Head of caudate nucleus (tissue), 42 donors: ENCODE measurements at places on chromosomes 12 and 14.
A peak's percentile ranks its signal among the peaks of the same experiment; 100 is the strongest.

GRCh38 chr14:64965356-64966000, 6.7 kb downstream of the RAB15 start:
- DNase-seq, result peak; percentile 74

GRCh38 chr12:12718853-12719252, 1.7 kb downstream of the CDKN1B start:
- no peak for DNase-seq

DNA sequence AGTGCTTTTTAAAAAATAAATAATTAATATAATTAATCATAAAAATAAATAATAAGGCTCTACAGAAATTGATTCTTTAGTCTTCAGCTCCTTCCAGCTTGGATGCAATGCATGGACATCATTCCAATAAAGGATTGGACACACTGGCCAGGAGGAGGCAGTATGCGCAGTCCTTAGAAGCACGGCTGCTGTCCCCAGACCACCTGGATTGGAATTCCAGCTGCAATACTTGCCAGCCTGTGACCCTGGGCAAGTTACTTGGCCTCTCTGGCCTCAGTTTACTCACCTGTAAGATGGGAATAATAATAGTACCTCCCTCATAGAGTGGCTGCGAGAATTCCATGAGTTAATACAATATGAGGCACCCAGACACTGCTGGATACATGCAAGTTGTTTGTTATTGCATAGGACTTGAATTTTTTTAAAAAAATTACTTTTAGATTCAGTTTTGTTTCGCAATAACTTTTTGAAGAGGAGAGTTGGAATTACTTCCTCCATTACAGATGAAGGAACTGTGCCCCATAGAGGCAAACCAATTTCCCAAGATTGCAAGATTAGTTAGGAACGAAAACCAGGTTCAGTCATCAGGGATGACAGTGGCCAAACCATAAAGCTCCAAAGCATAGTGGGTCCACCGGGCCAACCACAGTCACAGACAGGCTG, 12.2 kb downstream of the RPH3A start:
- DNase-seq, result no peak

- no peak for DNase-seq
Observed at GRCh38 chr12:75294797-75295196, 35.3 kb downstream of the CAPS2 start.

DNA sequence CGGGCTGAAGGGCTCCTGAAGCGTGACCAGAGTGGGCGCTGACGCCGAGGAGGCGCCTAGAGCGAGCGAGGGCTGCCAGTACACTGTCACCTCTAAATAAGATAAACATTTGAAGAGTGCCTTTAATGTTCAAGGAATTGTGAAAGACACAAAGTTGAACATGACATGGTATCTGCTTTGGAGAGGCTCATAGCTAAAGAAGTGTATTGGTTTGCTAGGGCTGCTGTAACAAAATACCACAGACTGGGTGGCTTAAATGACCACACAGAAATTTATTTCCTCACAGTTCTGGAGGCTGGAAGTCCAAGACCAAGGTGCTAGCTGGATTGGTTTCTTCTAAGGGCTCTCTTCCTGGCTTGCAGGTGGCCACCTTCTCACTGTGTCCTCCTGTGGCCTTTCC, 33.7 kb upstream of the NUBPL start:
- DNase-seq, result no peak

- no peak for DNase-seq
Observed at GRCh38 chr14:94009767-94010166, 12.7 kb downstream of the CCDC197 start.

DNA sequence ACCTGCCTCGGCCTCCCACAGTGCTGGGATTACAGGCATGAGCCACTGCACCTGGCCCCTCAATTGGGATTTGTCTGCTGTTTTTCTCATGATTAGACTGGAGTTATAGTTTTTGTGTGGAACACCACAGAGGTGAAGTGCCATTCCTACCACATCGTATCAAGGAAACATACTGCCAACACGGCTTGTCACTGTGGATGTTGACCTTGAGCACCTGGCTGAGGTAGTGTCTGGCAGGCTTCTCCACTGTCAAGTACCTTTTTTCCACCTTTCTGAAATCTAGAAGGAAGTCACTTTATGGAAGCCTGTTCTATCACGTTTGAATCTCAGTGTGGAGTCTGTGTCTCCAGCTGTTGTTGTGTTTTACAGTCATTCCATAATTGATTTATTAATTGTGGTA, 21.4 kb upstream of the SEL1L start:
- DNase-seq, result no peak

- no peak for DNase-seq
Observed at GRCh38 chr12:88339254-88339949, 197.3 kb downstream of the TMTC3 start.

GRCh38 chr12:117011988-117012805, 87.0 kb downstream of the TESC start:
- no peak for DNase-seq

DNA sequence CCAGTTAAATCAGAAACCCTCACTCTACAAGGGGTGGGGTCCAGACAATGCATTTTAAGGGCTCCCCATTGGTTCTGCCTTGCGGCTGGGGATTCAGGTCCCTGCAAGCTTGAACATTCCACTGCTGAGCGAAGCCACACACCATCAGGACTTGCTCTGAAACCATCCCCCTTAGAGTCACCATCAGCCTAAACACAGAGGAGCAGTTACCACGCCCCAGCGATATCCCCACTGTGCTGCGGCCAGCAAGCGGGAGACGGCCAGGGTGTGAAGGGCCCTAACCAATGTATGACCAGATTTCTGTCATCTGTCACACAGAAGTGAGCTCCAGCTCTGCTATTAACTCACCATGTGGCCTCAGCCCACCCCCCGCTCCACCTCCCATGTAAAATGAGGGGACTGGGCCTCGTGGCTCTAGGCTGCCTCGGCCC, 29.7 kb downstream of the CCDC88C start:
- DNase-seq, result no peak

DNA sequence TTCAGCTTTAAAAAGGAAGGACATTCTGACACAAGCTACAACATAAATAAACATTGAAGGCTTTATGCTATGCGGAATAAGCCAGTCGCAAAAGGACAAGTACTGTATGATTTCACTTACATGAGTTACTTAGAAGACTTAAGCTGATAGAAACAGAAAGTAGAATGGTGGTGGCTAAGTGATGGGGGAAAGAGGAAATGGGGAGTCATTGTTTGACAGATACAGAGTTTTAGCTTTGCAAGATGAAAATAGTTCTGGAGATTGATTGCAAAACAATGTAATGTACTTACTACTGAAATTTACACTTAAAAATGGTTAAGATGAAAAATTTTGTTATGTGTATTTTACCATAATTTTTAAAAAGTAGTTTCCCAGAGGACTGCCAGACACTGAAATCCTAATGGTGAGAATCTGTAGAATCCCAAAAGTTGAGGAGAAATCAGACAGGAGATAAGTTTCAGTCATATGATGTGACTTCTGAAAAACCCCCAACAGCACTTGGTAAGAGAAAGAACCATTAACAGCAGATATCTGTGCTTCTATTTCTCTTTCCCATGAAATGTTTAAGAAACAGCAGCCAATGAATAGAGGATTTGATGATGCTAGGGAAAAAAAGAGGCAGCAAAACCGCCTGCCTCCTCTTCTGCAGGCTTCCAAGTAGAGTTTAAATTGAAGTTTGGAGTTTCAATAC, 16.6 kb upstream of the CLEC2A start:
- no peak for DNase-seq

- DNase-seq, result no peak
Observed at GRCh38 chr14:23286902-23287479, 1.1 kb upstream of the HOMEZ start.

GRCh38 chr12:5430641-5431603, 986 bp upstream of the NTF3 start:
- DNase-seq, result no peak

DNA sequence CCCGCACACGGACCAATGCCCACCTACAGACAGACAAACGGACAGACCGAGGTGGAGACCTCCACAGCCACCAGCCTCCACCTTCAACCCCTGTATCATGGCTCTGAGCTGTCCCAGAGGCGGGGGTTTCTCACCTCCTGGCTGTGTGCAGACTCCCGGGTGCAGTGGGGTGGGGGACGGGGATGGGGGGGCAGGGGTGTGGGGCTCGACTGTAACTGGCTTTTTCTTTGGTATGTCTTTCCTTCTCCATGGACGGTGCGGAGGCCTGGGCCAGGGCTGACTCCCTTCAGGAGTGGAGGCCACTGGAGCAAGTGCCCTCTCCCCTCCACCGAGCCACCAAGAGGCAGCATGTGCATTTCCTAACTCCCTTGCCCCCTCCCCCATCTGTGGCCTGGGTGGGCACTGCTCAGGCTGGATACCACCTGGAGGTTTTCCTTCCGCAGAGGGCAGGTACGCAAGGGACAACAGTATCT, 122.6 kb downstream of the ESRRB start:
- no peak for DNase-seq

GRCh38 chr12:57717131-57717530, 21.4 kb downstream of the AGAP2 start:
- DNase-seq, result no peak

GRCh38 chr12:80154261-80154660, 54.9 kb downstream of the OTOGL start:
- no peak for DNase-seq

DNA sequence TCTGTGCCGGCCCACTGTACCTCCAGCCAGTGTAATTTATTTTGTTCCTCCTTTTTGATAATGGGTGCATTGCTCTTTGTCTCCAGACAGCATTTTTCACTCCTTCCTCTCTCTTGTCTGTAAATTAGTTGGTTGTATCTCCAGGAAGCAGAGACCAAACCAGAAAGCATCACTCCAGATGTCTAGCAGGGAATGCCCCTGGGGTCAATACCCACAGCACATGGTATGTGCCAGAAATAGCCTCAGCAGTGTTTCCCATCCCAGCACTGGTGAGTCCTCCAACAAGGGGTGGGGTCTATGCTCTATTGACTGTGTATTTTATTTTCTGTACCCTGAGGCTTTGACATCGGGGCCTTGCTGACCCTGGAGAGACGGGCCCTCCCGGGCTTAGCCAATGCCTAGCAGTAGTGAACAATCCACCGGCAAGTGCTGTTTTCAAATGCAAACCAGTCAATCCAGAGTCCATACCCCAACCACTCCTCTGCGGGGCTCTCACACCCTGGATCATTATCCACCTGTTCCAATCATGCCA, 50.2 kb upstream of the FZD10 start:
- no peak for DNase-seq

DNA sequence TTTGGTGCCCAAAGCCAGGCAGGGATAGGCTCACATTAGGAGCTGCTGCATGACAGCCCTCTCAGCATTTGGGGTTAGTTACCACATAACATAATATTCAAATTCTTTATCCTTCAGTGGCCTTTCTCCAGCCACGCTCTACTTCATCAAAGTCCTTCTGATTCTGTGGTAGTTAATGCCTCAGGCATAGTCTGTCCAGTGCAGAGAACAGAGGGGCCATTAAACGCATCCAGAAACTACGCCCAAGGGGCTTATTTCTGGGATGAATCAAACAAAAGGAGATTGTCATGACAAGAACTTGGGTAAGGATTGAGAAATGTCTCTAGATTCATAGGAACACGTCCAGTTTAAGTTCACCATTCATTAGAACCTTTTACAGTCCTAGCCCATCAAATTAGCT, 183.4 kb upstream of the PLXNC1 start:
- DNase-seq, result no peak

DNA sequence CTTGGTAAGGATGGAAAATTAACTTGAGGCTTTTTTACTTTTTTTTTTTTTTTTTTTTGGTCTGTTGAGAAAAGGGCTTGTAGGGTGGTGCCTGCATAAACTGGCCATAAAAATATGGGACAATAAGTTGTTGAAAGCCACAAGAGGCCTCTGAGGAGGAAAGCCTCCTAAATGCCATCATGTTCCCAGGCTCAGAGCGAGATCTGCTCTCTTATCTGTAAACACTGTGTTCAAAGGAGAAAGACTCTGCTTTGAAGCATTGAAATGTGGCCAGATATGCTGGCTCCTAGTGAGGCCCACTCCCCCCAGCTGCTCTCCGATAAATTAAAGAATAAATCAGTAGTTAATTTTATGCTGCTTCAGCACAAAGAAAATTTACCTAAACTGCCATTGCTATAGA, 504.9 kb downstream of the DIO2 start:
- no peak for DNase-seq

GRCh38 chr12:72035625-72036024, 97.0 kb downstream of the TPH2 start:
- no peak for DNase-seq

- no peak for DNase-seq
Observed at GRCh38 chr12:33609910-33610309, 170.3 kb upstream of the SYT10 start.

- no peak for DNase-seq
Observed at GRCh38 chr12:9796346-9796745, 30.9 kb upstream of the KLRF1 start.

- DNase-seq, result no peak
Observed at GRCh38 chr14:100107236-100107635, 42.0 kb downstream of the EVL start.

DNA sequence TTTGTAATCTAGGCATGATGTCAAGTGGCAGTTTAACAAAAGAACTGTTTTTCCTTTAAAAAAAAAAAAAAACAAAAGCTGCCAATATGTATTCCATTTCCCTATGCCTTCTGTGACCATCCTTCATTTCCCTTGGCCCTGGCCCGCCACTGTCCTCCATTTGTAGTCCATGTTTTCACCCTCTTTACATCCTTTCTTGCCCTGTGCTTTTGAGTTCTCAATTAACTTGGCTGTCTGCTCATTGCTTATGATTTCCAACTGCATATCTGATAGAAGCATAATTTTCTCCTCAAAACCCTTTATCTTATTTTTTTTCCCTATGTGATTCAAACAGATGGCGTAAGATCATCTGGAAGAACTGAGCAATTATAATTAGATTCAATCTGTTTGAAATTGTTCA, 297.5 kb downstream of the NAV3 start:
- no peak for DNase-seq

DNA sequence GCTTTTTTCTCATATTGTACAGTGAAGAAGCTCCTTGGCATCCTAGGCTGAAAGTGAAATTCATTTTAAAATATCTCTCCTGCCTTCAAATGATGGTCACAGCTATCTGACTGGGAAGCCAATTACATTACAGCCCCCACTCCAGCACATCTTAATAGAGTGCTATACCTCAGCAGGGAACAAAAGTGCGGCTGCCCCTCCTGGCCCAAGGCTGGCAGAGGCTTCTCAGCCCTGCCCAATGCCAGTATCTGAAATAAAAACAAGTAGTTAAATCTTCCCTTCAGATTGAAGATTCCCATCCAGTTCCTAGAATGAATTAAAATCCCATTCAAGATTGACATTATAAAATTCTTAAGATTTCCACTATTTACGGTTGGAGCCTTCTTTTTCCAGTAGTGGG, 54.9 kb upstream of the GNG2 start:
- no peak for DNase-seq

GRCh38 chr12:127781336-127781735, 485.6 kb upstream of the TMEM132C start:
- no peak for DNase-seq

DNA sequence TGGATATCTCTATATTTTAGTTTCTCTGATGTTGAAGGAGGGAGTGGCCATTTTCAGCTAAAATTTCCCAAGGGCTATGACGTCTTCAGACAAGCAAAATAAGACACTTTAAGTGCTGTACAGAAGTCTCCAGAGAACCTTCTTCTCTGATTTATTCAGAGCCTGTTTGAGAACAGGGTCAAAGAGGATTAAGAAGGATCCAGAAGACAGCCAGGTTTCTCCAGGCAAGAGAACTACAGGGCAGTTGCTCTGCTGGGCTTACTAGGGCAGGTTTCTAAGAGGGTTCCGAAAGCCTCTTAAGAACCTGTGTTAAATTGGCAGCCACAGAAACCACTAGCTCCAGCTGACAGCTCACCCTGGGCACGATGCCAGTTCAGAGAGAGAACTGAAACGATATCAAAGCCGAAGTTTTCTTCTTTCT, 1.2 kb downstream of the MGP start:
- DNase-seq, result peak; percentile 67
